Stimulated activated CD4-positive, alpha-beta T cell treated with anti-CD3 and anti-CD28 coated beads, Interleukin-15, amount 100 ng/mL, for 1 hour (primary cell): ENCODE measurements at places on chromosomes 4 and X.

GRCh38 chrX:78377186-78377585 is 49.8 kb upstream of the CYSLTR1 start:
- no peak for DNase-seq

DNA sequence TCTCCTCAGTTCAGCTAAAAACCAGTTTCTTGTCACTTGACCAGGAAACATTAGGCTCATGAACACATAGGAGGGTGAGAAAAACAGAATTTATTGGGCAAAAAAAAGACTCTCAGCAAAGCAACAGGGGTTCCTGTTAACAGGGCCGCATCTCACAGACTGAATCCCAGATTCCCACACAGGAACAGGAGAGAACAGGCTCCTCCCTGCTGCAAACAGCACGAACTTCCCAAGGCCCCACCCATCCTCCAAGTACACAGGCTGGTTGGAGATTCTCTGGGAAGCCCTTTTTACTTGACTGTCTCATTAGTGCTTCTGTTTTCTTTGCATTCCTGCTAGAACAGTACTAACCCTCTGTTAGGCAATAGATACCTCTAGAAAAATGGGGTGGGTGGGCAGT is 52.4 kb upstream of the IL21 start:
- DNase-seq, result no peak

DNA sequence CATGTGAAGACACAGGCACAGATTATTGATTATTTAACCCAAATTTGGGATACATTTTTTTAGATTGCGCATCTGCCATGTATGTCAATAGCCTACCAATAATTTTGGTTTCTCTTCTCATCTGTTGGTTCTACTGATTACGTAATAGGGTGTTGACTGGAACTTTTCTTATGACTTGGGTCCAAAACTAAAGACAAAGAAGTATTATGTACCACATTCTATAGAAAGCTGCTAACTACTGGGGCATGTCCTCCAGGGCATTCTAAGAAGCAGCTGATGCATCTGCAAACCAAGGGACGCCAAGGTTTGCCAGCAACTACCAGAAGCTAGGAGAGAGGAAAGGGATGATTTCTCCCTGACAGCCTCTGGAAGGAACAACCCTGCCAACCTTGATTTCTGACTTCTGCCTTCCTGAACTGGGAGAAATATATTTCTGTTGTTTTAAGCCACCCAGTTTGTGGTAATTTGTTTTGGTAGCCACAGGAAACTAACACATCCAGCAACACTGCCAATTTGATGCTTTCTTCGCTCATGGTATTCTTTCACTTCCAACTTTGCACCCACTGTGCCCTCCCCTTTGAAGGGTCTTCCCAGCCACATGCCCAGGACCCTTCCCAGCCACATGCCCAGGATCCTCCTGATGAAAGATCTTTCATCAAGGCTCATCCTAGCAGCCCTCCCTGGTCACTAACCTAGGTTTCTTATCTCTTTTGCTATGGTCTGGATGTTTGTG is 15.9 kb upstream of the TLR1 start:
- no peak for DNase-seq

GRCh38 chrX:115948018-115948923 is 222.3 kb upstream of the AGTR2 start:
- DNase-seq, result no peak

- no peak for DNase-seq
Observed at GRCh38 chr4:152605641-152606335, 69.9 kb upstream of the FBXW7 start.

DNA sequence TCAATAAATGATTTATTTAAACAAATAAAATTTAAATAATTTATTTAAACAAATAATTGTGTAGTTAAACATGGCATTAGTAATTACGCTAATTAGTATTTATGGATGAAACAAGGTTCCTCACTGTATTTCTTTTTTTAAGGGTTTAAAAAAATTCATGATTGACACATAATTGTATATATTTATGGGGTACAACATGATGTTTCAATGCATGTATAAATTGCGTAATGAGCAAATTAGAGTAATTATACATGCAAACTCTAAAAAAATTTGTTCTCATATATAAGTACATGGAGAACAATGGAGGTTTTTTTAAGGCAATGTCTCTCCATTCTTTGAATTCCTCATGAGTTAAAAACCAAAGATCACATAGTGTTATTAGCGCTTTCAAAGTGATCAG is 115.7 kb upstream of the KLF3 start:
- no peak for DNase-seq

DNA sequence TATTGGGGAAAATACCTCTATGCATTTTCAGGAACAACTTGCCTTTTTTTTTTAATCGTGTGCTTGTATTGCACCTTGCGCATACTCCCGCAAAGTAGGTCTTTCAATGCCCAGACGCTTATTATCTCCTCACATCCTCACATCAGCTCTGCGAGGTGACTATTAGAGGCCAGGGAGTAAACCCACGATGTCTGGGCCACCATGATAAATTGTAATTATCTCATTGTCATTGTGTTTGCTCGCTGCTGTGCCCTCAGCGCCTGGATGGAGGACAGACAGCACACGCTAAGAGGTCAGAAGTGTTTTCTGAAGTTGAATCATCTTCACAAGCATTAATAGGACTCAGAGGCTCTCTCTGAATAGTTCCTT is 1.0 kb upstream of the RELL1 start:
- no peak for DNase-seq

- no peak for DNase-seq
Observed at GRCh38 chr4:149489321-149489720, 326.3 kb downstream of the IQCM start.

- DNase-seq, result no peak
Observed at GRCh38 chr4:153451911-153452657, 14.1 kb upstream of the TMEM131L start.

DNA sequence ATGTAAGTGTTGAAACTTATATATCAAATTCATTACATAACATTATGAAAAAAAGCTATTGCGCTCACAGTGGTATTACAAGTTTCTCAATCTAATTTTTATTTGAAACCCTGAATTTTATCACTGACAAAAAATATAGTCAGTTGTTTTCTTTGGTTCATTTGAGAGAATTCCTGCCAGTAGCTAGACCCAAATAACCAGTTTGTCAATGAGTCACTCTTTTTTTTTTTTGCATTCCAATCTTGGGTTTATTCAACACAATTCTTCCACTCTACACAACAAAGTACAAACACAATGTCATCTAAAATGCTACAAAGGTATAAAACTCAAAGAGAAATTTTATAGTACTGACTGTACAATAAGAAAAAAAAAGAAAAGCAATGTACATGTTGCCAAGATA is 13.1 kb downstream of the HPF1 start:
- DNase-seq, result no peak

- DNase-seq, result no peak
Observed at GRCh38 chr4:140238351-140239056, 84.5 kb upstream of the MAML3 start.

DNA sequence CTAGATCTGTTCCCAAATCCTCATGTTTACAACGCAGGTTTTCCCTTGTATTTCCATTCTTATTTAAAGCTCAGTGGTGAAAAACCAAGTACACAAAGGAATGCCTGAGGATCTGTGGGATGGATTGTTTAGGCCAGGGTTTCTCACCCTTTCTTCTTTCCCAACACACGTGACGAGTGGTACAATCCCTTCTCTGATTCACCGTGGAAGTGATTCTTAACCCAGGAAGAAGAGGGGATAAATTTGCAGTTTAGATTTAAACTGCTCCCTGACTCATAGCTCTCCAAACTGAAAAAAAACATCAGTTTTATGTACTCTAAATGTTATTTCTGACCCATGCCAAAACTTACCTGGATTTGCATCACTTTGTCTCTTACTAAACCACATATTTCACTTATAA is 17.0 kb downstream of the PAQR3 start:
- DNase-seq, result no peak

- DNase-seq, result no peak
Observed at GRCh38 chr4:4392501-4393183, 5.7 kb downstream of the NSG1 start.

GRCh38 chr4:110660755-110661154 is 37.9 kb upstream of the PITX2 start:
- DNase-seq, result no peak

DNA sequence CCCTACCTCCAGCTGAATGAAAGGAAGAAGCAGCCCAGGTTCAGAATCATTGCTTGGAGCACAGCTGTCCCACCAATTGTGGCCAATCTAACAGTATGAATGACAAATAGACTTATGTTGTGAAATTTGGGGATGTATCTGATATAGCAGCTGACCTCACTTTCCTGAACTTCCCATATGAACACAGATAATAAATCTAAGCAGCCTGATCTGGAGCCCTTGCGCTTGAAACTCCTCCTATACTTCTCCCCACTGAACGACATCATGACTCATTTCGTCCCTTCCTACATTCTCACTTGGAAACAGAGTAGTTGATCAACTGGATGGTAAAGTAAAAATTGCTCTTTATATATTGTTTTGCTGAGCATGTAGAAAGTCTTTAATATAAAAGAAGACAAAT is 24.2 kb upstream of the AMELX start:
- no peak for DNase-seq

- no peak for DNase-seq
Observed at GRCh38 chrX:11239230-11239629, 54.0 kb upstream of the AMELX start.

- peak; percentile 8 for DNase-seq
Observed at GRCh38 chrX:39491548-39492297, 606.0 kb downstream of the BCOR start.

DNA sequence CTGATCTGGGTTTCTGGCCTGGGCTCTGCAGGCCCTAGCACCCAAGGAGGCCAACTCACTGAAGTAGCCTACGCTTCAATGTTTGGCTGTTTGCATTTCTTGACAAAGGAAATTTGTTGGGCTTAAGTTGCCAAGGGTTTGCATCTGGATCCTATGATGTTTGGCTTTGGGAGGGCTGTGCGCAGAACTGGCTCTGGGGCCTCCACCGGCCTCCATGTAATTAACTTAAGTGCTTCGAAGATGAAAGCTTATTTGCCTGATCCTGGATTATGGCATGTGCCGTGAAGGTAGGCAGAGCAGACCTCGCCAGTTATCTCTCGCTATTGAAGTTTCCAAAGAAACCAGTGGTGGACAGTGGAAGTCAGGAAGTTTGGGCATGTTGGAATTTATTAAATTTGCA is 124.3 kb upstream of the STX18 start:
- no peak for DNase-seq

- DNase-seq, result no peak
Observed at GRCh38 chr4:2096073-2096609, 37.0 kb downstream of the NAT8L start.

DNA sequence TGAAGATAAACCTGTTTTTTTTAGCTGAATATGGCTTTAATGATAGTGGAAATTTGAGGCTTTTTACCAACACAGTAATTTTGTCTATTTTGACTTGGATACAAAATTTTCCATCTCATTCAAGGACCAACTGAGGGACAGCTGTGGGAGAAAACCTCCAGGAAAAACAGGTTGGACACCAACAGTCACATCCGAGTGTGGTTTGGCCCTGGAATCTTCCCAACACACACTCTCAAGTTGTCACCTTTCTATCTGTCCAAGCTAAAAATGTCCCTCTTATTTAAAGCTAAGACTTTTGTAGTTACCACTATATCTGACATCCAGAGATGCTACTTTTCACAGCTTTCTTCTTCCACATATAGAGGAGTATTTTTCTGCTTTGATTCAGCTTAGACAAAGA is 404.9 kb downstream of the PCDH7 start:
- DNase-seq, result no peak
